ENCODE measurements at places on chromosomes 16 and 17. TPM values are rescaled to one million over a fixed set of nuclear protein-coding genes. Genes with fewer than 3 reads are reported as not detected.

ALOX12B gene
- total RNA-seq, result 1.3 TPM

SLX1A gene
- 37.1 TPM for total RNA-seq

FXR2 gene
- total RNA-seq, result 65.1 TPM

DNA sequence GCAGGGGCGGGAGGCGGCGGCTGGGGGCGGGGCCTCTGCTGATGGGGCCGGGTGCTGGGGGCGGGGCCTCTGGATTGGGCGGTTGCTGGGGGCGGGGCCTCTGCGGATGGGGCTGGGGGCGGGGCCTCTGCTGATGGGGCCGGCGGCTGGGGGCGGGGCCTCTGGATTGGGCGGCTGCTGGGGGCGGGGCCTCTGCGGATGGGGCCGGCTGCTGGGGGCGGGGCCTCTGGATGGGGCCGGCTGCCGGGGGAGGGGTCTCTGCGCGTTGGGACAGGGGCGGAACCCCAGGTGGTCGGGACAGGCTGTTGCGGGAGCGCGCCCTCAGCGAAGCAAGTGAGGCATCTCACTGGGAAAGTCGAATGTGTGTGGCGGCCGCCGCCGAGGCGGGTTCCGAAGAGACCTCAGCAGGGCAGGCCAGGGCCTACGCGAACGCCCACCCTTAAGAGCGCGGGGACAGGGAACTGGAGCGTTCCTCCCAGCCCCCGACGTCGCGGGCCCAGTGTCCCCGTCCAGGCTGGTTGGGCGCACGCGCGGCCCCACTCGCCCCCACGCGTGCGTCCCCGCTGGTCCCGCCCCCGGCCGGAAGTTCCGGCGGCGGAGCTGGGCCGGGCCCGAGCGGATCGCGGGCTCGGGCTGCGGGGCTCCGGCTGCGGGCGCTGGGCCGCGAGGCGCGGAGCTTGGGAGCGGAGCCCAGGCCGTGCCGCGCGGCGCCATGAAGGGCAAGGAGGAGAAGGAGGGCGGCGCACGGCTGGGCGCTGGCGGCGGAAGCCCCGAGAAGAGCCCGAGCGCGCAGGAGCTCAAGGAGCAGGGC lies at the start of gene STUB1:
Gene STUB1, plus strand, starts transcription at position 597 of the 811 bp plus-strand sequence. Its CDS starts 116 bp downstream, at position 713.
- H3K4me1 ChIP-seq, result no peaks in the 10 kb centered on the region
- no peak within 1 kb of the TSS for H3K27ac ChIP-seq
- peak within 1 kb of the TSS; percentile 76 for H3K4me3 ChIP-seq
- peaks cover 56% of the 10 kb centered on the region for H3K36me3 ChIP-seq
- H3K27me3 ChIP-seq, result no peaks in the 10 kb centered on the region

DNA sequence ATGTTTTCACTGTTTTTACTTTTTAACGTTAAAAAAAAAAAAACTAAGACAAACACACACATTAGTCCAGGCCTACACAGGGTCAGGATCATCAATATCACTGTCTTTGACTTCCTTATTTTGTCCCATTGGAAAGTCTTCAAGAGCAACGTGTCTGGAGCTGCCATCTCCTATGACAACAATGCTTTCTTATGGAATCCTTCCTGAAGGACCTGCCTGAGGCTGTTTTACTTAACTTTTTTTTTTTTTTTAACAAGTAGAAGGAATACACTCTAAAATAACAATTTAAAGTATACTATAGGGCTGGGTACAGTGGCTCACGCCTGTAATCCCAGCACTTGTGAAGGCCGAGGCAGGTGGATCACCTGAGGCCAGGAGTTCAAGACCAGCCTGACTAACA lies 71.8 kb upstream of the BCAR1 start:
- H3K27me3 ChIP-seq, result no peaks in the 10 kb centered on the region
- peaks cover 4% of the 10 kb centered on the region for H3K36me3 ChIP-seq
- DNase-seq, result peak; percentile 66
- peaks cover 28% of the 10 kb centered on the region for H3K4me1 ChIP-seq

AP1G1 gene
- 100 TPM for total RNA-seq

DNA sequence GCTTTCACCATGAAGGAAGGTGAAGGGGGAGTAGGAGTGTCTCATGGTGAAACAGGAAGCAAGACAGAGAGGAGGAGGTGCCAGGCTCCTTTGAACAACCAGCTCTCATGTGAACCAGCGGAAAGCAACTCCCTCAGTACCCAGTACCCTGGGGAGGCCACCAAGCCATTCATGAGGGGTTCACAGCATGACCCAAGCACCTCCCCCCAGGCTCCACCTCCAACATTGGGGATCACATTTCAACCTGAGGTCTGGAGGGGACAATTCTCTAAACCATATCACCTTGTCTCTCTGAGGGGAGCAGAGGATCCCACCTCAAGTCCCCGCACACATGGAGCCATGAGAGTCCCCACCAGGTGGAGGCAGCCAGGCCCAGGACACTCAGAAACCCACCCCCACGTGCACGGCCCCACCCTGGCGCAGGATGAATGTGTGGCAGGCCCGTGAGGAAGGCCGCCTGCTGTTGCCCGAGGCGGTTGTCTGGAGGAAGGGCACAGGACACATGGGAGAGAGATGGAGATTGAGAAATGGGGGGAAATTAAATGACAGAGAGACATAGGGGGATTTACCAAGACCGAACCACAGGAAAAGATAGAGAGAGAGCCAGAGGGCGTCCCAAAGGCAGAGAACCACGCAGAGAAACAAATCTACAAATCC lies 85.9 kb downstream of the TMEM132E start:
- no peak for DNase-seq
- no peaks in the 10 kb centered on the region for H3K4me1 ChIP-seq
- no peaks in the 10 kb centered on the region for H3K36me3 ChIP-seq
- H3K4me3 ChIP-seq, result no peak overlapping the region
- H3K27ac ChIP-seq, result no peak overlapping the region

GRCh38 chr16:47363761-47364160 lies 97.1 kb downstream of the ITFG1 start:
- H3K27me3 ChIP-seq, result no peaks in the 10 kb centered on the region
- H3K27ac ChIP-seq, result no peak overlapping the region
- H3K36me3 ChIP-seq, result peaks cover 16% of the 10 kb centered on the region
- no peak for DNase-seq
- H3K4me3 ChIP-seq, result no peak overlapping the region

- no peak for DNase-seq
- peaks cover 7% of the 10 kb centered on the region for H3K36me3 ChIP-seq
- no peak overlapping the region for H3K4me3 ChIP-seq
- H3K27me3 ChIP-seq, result peaks cover 33% of the 10 kb centered on the region
These were observed 47.1 kb downstream of the NACA2 start for GRCh38 chr17:61543786-61544415.

- H3K36me3 ChIP-seq, result no peaks in the 10 kb centered on the region
- no peaks in the 10 kb centered on the region for H3K27me3 ChIP-seq
- DNase-seq, result no peak
- peaks cover 7% of the 10 kb centered on the region for H3K4me1 ChIP-seq
- H3K27ac ChIP-seq, result no peak overlapping the region
- no peak overlapping the region for H3K4me3 ChIP-seq
These were observed 6.2 kb upstream of the CYB561 start for GRCh38 chr17:63452046-63452961.

IRF8 gene
- total RNA-seq, result not detected

TOX3 gene
- not detected for total RNA-seq

BAIAP3 gene
- total RNA-seq, result 0.75 TPM

OTOP3 gene
- not detected for total RNA-seq

- H3K36me3 ChIP-seq, result no peaks in the 10 kb centered on the region
- H3K4me1 ChIP-seq, result no peaks in the 10 kb centered on the region
- H3K27me3 ChIP-seq, result peaks cover 21% of the 10 kb centered on the region
These were observed 1.4 kb downstream of the HBM start for GRCh38 chr16:167122-167690.

DNA sequence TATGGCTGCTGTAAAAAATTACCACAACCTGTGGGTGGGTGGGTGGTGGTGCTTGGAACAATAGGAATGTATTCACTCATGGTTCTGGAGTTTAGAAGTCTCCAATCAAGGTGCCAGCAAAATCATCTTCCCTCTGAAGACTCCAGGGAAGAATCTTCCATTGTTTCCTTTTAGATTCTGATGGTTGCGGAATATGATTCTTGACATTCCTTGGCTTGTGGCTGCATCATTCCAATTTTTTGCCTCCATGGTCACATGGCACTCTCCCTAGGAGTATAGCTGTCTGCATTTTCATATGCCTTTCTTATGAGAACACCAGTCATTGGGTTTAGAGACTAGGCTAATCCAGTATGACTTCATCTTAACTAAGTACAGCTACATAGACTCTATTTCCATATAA lies 401.0 kb downstream of the HS3ST3B1 start:
- H3K27ac ChIP-seq, result no peak overlapping the region
- DNase-seq, result no peak
- H3K27me3 ChIP-seq, result no peaks in the 10 kb centered on the region
- no peaks in the 10 kb centered on the region for H3K36me3 ChIP-seq

GRCh38 chr17:81365148-81365600 lies 30.1 kb upstream of the BAHCC1 start:
- H3K27me3 ChIP-seq, result no peaks in the 10 kb centered on the region
- H3K36me3 ChIP-seq, result no peaks in the 10 kb centered on the region
- H3K27ac ChIP-seq, result peak overlapping the region; percentile 69
- peak; percentile 90 for DNase-seq
- peak overlapping the region; percentile 60 for H3K4me3 ChIP-seq
- H3K4me1 ChIP-seq, result peaks cover 24% of the 10 kb centered on the region

ACBD4 gene
- 7.2 TPM for total RNA-seq

TBC1D28 gene
- total RNA-seq, result not detected

DNA sequence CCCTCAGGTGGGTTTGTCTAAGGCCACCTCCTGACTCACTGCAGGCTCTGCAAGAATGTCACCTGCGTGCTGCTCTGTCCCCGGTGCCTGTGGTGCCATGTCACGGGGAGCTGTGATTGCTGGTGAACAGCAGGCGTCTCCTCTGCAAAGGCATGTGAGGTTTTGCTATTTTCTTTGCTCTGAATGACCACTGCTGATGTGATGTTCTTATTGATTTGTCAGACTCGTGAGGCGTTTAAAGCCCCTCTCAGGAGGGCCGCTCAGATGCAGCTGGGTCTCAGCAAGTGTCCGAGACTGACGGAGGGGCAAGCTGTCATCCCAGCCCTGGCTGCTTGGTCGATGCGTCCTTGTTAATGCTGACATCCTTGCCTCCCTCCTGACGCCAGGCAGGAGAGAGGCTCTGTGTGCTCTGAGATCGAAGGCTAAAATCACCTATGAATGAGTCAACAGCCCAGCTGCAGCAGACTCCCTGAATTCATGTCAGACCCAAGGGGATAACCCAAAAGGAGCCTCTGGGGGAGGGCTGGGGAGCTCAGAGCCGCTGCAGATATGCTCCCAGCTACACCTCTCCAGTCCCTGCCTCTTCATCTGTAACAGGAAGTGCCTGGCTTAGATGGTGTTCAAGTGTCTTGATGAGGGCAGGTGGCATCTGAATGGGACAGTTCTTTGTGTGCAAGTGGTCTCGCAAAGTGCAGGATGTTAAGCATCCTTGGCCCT lies 11.8 kb upstream of the PEMT start:
- H3K27ac ChIP-seq, result no peak overlapping the region
- no peaks in the 10 kb centered on the region for H3K36me3 ChIP-seq
- H3K4me1 ChIP-seq, result no peaks in the 10 kb centered on the region
- H3K27me3 ChIP-seq, result peaks cover 12% of the 10 kb centered on the region
- no peak for DNase-seq
- H3K4me3 ChIP-seq, result no peak overlapping the region

DNA sequence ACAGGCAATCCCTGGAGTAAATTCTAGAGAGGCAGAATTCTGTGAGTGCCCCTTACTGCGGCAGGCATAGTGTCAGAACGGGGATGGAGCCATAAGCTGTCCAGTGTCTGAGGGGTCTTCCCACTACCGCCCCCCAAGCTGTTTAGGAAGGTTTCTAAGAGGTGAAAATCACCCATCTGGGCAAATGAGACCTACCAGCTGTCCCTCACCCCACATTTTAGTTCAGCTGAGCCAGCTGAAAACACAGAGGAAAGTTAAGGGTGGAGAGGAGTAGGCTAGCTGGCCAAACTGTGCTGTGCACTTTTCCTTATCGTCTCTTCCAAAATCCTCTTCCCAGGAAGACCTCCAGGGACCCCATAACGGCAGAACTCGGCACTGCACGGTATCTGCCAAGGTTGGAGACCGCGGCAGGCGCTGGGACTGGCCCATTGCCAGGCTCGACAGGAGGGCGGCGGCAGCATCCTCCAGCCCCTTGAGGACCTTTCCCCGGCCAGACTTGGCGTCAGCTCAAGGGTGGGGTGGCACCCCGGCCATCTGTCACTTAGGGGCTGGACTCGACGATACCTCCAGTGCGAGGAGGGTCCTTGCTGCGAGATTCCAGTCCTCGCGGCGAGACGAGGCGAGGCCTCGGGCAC lies 955 bp downstream of the ACLY start:
- H3K27ac ChIP-seq, result peak overlapping the region; percentile 78
- H3K4me3 ChIP-seq, result peak overlapping the region; percentile 87
- H3K4me1 ChIP-seq, result peaks cover 30% of the 10 kb centered on the region
- peak; percentile 39 for DNase-seq

- H3K36me3 ChIP-seq, result peaks cover 90% of the 10 kb centered on the region
- no peak for DNase-seq
- peak overlapping the region; percentile 35 for H3K27ac ChIP-seq
- H3K27me3 ChIP-seq, result no peaks in the 10 kb centered on the region
- no peak overlapping the region for H3K4me3 ChIP-seq
These were observed 9.5 kb upstream of the DHRS13 start for GRCh38 chr17:28912281-28912937.

VAT1L gene
- total RNA-seq, result 1.1 TPM

MT1A gene
- not detected for total RNA-seq

Measured in MCF 10A (cell line).